SHP77 (cell line): ENCODE measurements at places on chromosomes 6 and 20.

DNA sequence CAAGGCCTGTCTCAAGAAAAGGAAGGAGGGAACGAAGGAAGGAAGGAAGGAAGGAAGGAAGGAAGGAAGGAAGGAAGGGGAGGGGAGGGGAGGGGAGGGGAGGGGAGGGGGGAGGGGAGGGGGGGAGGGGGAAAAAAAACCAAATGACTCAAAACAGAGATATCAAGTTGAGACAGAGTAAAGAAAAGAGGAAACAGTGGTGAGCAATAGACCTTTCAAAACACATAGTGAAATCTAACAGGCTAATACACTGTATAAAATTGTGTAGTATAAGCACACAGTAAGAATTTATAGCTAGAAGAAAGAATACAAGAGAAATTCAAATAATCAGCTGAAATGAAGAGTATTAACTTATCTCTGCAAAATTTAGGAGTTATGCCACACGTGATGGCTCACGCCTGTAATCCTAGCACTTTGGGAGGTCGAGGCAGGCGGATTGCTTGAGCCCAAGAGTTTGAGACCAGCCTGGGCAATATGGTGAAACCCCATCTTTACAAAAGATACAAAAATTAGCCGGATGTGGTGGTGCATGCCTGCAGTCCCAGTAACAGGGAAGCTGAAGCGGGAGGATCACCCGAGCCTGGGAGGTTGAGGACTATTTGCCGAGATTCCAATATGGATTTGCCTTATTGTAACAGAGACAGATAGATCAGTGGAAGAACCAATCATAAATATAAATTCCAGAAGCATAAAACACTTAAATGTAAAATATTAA, 123.2 kb downstream of the PRND start:
- DNase-seq, result no peak

GRCh38 chr6:134980846-134981245, 30.9 kb upstream of the ALDH8A1 start:
- DNase-seq, result no peak

GRCh38 chr6:125361868-125362267, 60.1 kb upstream of the HDDC2 start:
- no peak for DNase-seq

- no peak for DNase-seq
Measured at GRCh38 chr6:3206339-3207015, 21.0 kb downstream of the TUBB2B start.

- DNase-seq, result no peak
Measured at GRCh38 chr20:626579-626978, 16.5 kb upstream of the TCF15 start.

DNA sequence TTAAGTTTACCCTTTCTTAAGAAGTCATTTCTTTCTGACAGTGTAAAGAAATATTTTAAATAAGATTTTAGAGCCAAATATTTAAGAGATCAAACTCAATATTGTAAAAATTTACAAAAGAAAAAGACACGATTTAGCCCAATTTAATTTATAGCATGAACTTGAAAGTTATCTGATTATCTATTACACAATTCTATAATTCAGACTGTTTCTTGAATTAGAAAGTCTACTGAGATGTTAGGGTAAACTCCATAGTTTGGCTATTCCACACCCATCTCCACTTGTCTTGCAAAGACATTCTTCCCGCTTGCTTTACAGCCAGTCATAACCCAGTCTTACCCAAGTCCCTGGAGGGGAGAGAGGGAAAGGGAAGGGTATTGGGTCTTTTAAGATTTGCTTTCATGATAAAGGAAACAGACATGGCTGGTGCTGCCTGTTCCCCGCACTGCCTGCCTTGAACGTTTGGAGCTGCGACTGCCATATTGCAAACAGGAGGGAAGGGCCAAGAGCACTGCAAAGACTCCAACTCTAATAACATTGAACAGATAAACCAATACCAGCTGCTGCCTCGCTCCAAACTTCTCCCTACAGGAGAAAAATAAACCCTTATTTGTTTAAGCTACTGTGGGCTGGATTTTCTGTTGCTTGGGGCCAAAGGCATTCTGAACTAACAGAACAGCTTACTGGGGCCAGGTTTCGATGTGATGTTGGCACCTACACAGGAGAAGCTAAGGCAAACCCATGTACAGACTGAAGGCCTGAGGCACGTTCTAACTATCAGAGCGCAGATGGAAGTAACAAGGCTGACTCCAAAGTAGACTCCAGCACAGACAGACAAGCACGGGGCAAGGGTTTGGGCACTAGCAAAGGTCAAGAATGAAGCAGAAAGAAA, 552.3 kb upstream of the JARID2 start:
- DNase-seq, result no peak

GRCh38 chr6:103983011-103983410, 876.7 kb downstream of the HACE1 start:
- no peak for DNase-seq
